ENCODE measurements at places on chromosomes 2 and 18. TPM values are rescaled to one million over a fixed set of nuclear protein-coding genes. Genes with fewer than 3 reads are reported as not detected.

Gene HYCC2
- total RNA-seq: 3.1 TPM

Gene IL36B
- total RNA-seq: not detected

Gene CFAP65
- 0.17 TPM for total RNA-seq

Gene DCDC2C
- 0.15 TPM for total RNA-seq

Gene TRABD2A
- 14.0 TPM for total RNA-seq

Gene STPG4
- total RNA-seq: not detected

Gene WNT10A
- 0.10 TPM for total RNA-seq

Gene CIB4
- total RNA-seq: not detected

Gene XRCC5
- total RNA-seq: 156 TPM

Gene BOD1L2
- not detected for total RNA-seq

Gene OTOS
- not detected for total RNA-seq

Gene MERTK
- total RNA-seq: 3.0 TPM

Gene EMILIN1
- total RNA-seq: 0.56 TPM

Gene SCN7A
- not detected for total RNA-seq

Gene CTNNA2
- 0.17 TPM for total RNA-seq

Gene ALPI
- total RNA-seq: not detected

Gene MAP3K19
- total RNA-seq: not detected

Gene CCDC178
- not detected for total RNA-seq

Gene SPP2
- not detected for total RNA-seq

Gene CTAGE1
- not detected for total RNA-seq

Gene PCARE
- total RNA-seq: not detected

Gene SLC23A3
- total RNA-seq: 0.29 TPM

Gene ACTR1B
- 43.8 TPM for total RNA-seq

Gene RFTN2
- total RNA-seq: not detected

Gene EHD3
- total RNA-seq: 7.4 TPM

Gene ASAP2
- total RNA-seq: 45.3 TPM

Gene NT5DC4
- 0.94 TPM for total RNA-seq

Gene GAL3ST2
- 0.22 TPM for total RNA-seq

Gene ICA1L
- 1.3 TPM for total RNA-seq

Gene GNLY
- total RNA-seq: not detected

Gene LCT
- 0.03 TPM for total RNA-seq

Gene UGT1A9
- total RNA-seq: 3.6 TPM

Gene ACVR1C
- 0.03 TPM for total RNA-seq

Gene UGT1A8
- 0.10 TPM for total RNA-seq

Gene EXOC6B
- 8.3 TPM for total RNA-seq

Gene ACKR3
- total RNA-seq: 15.6 TPM

Gene MTERF4
- total RNA-seq: 25.2 TPM

Gene THSD7B
- not detected for total RNA-seq

Gene EPB41L3
- 0.02 TPM for total RNA-seq

Gene OXER1
- total RNA-seq: not detected

Gene COQ10B
- 16.9 TPM for total RNA-seq

Gene EGR4
- total RNA-seq: 0.19 TPM

Gene FNDC4
- total RNA-seq: 4.5 TPM

Gene BIRC6
- 26.4 TPM for total RNA-seq

Gene TSGA10
- total RNA-seq: 2.7 TPM

Gene STK17B
- total RNA-seq: 9.5 TPM

Gene LDLRAD4
- 2.8 TPM for total RNA-seq

Gene ADRA2B
- total RNA-seq: 0.14 TPM

Gene TSPYL6
- not detected for total RNA-seq

Gene TTR
- total RNA-seq: 0.42 TPM

Gene DUSP19
- total RNA-seq: 0.80 TPM

Gene HOXD9
- 1.1 TPM for total RNA-seq

Gene UPP2
- total RNA-seq: not detected

Data from A549 treated with AZD2906 at 1 μM for 4 hours (cell line).